ENCODE measurements at places on chromosomes 5 and 9.

GRCh38 chr9:98532574-98532973 lies 176.2 kb downstream of the GABBR2 start:
- no peak for DNase-seq

- no peak for DNase-seq
These were observed 730.4 kb upstream of the MEF2C start for GRCh38 chr5:89613222-89613956.

- DNase-seq, result no peak
These were observed 57.7 kb upstream of the FRRS1L start for GRCh38 chr9:109224751-109225150.

DNA sequence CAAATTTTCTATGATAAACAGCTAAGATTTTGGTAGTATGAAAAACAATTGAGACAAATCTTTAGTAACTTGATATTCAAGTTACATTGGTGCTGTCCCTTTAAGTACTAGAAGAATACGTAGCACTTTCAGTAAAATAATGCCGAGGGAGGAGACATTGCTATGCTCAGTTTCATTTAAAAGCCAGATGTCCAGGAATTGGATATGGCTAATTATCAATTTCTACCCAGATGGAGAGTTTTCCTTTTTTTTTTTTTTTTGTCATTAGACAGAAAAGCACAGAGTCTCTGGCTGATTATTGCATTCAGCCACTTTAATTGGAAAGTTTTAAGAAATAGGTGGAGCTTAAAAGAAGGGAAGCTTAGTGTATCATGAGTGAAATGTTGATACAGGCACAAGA lies 40.4 kb upstream of the APC start:
- DNase-seq, result no peak

DNA sequence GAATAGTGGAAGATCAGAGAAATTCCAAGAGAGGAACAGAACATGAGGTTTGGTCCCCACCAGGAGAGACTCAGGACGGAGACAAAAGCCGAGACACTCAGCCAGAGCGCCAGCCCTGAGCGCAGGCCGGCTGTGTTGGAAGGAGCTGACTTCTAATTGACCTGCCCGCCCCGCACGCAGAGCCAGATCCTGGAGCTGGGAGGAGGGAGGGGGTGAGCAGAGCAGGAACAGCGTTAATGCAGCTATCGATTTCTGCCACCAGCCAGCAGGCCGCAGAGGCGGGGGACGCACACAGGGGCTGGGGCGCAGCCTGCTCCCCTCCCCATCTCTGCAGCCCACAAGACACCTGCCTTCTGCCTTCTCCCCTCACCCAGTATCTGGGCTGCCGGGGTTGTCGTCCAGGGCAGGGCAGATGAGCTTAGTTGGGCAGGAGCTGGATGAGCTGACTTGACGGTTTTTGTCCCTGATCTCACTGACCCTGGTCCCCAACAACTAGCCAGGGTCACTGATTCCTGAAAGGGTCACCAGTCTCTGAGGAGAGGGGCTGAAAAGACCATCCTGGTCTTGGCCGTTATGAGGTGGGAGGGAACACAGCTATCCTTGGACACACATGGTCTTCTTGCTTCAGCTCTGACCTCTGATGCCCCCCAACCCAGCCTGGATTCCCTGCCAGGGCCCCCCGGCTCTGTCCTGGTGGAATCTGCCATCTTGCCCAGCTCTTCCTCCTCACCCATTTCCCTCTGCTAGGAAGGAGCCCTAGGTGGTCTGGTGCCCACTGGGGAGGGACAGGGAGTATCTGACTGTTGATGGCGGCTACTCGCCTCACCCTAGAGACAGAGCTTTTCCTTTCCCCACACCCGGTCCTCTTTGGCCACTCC lies 29.8 kb downstream of the CXXC5 start:
- DNase-seq, result no peak

- DNase-seq, result no peak
These were observed 113.1 kb downstream of the JMY start for GRCh38 chr5:79349047-79349446.

DNA sequence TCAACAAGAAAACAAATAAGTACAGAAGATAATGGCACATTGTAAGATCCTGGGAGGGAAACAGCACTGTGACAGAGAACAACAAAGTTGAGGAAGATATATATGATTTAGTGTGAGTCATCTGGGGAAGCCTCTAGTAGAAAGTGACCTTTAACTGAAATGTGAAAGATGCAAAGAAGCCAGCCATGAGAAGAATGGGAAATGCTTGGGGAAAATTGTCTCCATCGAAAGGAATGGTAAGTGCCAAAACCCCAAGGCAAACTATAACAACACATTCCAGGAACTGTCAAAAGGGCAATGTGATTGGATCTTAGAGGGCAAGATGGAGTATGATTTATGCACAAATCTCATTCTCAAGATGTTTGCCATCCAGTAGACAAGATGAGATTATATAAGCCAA lies 537.8 kb upstream of the BRINP1 start:
- DNase-seq, result no peak

- no peak for DNase-seq
These were observed 796.5 kb downstream of the CDH12 start for GRCh38 chr5:22056601-22057000.
